Karpas-422 (cell line): ENCODE measurements at places on chromosomes 4 and X.

DNA sequence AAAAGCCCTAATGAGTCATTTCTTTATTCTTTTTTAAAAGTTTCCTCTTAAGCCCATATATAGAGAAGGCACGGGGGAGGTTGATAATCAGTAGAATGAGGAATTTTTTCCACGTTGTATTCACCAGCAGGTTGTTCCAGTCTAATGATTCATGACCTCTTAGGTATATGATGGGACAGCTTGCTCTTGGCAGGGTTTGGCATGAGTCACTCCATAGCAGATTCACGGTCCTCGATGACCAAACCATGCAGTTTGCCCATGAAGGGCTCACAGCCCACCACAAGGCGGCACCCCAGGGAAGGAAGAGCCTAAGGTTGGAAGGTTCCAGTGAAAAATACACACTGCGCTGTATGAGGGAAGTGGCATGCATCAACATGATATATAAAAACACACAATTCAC lies 623.8 kb upstream of the DIPK2B start:
- DNase-seq = peak; percentile 69

- DNase-seq = no peak
Observed at GRCh38 chrX:10526451-10526850, 93.9 kb downstream of the MID1 start.

DNA sequence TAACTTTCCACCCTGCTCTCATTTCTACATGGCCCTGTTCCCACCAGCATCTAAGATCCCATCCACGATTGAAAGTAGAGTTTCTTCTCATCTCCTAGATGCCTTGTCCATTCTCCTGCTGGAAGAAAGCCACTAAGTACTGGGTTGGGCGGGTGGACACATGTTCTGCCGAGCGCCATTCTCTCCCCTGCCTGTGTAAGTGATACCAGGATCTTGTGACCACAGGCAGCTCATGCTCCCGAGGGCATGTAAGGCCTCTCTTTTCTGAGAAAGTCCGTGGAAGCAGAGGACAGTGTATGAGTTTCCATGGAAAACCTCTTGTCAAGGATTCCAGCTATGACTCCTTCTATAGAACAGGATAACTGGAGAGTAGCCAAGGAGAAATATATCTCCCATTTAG lies 3.3 kb upstream of the SLC25A4 start:
- no peak for DNase-seq

- no peak for DNase-seq
Observed at GRCh38 chr4:183097231-183098018, 1.6 kb upstream of the WWC2 start.

GRCh38 chr4:48064349-48064748 lies 47.8 kb downstream of the NIPAL1 start:
- peak; percentile 38 for DNase-seq

GRCh38 chr4:5772528-5773270 lies 61.7 kb downstream of the EVC start:
- DNase-seq = no peak

DNA sequence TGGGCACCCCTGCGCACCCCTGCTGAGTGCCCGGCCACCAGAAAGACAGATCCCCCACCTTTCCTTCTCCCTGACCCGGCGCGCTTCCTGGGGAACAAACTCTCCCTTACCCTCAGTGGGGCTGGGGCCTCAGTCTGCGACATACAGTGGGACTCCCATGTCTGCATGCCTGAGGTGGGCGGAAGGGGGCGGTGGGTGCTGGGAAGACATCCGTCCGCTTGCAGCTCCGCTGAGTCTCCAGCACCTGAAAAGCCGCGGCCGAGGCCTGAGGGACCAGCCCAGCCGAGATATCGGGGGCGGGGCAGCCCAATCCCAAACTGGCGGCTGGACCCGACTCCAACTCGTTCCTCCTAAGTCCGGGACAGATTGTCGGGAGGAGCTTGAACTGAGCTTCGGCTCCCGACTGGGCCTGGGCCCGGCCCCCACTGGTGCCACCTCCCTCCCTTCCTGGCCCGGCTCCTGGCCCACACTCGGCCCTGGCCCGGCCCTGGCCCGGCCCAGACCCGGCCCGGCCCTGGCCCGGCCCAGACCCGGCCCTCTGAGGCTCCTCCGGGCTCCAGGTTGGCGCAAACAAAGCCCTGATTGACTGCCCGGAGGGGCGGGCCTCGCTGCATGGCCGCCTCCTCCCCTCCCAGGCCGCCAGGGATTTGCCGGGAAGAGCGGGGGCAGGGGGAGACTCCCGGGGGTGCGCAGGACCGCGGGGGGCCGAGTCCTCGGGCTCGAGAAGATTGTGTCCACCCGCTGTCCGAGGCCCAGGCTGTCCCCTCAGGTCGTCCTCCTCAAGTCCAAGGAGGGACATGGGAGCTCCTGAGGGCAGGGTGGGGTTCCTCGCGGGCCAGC lies 877 bp upstream of the SLC16A2 start:
- no peak for DNase-seq

GRCh38 chrX:131264665-131265064 lies 24.4 kb downstream of the IGSF1 start:
- DNase-seq = no peak

DNA sequence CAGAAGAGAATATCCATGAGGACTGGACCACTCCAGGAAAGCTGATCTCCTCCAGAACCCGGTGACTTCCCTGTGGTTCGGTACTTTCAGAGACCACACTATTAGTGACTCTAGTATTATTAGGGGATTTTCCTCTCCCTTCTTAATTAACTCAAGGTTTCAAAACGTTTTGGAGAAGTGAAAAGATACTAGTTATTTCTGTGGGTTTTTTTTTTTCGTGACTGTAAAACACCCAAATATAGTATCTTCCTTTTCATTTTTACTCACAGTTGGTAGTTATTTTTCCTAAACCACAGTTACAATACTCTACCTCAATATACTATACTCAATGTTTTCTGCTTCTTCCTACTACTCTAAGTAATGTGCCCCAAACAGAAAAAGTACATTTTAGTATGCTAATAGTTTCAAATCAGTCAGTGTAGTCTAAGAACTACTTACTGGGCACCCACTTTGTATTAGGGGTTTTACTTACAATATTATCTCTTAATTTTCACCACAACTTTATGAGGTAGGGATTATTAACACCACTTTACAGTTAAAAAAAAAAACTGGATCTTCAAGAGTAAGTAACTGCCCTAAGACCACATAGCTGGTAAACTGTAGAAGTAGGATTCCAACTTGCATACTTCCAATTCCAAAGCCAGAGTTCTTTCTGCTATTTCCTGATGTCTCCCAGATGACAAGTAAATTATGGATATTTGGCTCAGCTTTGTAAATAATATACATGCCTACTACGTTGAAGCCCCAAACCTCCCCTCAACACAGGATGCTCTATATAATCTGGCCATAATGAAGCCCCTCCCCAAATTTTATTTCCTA lies 45.0 kb downstream of the SLC9A7 start:
- no peak for DNase-seq

GRCh38 chr4:37821953-37822605 lies 4.4 kb upstream of the PGM2 start:
- no peak for DNase-seq
